Common myeloid progenitor, CD34-positive (primary cell): ENCODE measurements at places on chromosomes 7 and 10.

DNA sequence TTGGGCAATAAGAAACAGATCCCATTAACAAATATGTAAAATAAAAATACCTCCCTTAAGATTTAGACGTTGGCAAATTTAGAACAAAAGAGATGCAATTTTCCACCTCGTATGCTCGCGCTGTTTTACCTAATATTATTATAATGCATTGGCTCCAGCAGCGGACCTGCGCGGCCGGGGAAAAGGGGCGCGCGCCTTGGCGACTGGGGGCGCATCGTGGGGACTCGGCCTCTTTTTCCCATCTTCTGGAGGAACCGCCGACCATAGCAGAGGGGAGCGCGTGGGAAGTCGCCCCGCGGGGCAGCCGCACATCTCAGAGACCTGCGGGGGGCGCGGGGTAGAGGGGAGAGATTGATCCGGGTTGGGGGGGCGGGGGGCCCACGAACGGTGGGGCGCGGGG lies 139.4 kb upstream of the MKI67 start:
- no peak overlapping the region for H3K27ac ChIP-seq
- peaks cover 74% of the 10 kb centered on the region for H3K27me3 ChIP-seq
- DNase-seq = no peak

GRCh38 chr7:9264395-9264794 lies 831.0 kb downstream of the NXPH1 start:
- H3K27ac ChIP-seq = no peak overlapping the region
- H3K4me1 ChIP-seq = no peaks in the 10 kb centered on the region
- H3K4me3 ChIP-seq = no peak overlapping the region
- DNase-seq = no peak

- no peak overlapping the region for H3K27ac ChIP-seq
- no peaks in the 10 kb centered on the region for H3K4me1 ChIP-seq
- H3K4me3 ChIP-seq = no peak overlapping the region
- DNase-seq = no peak
Measured at GRCh38 chr7:129803546-129804081, 149.1 kb downstream of the UBE2H start.

DNA sequence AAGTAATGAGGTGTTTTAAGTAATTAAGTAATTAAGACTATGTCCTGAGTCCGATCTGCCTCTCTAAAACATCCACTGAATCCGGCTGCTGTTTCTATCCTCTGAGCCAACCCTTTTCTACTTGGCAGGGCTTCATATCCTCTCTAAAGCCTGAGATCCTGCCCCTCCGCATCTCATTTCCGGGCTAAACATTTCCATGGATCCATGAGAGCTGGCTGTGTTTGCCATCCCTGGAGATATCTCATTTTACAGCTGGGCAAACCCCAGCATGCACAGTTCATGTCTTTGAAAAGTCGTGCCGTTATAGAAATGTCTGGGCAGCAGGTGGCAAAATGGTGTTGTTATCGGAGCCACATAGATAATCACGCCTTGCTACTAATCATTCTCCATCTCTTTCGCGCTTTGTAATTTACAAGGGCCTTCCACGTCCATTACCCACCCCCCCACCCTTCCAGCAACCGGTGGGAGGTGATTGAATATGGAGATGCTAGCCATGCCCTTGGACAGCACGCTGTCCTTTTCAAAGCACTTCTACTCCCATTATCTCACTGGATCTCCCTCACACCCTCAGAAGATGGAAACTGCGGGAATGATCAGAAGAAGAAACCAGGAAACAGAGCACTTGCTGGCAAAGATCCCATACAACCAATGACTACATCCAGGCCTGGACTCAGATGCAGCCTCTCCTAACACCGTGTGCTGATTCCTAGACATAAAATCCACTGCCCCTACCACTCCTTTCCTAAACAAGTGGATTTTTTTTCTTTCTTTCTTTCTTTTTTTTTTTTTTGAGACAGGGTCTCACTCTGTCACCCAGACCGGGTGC lies 1189.2 kb downstream of the TYW1 start:
- no peaks in the 10 kb centered on the region for H3K36me3 ChIP-seq
- H3K27me3 ChIP-seq = no peaks in the 10 kb centered on the region
- H3K4me3 ChIP-seq = no peak overlapping the region
- no peak for DNase-seq
- H3K27ac ChIP-seq = no peak overlapping the region
- no peaks in the 10 kb centered on the region for H3K4me1 ChIP-seq

- H3K36me3 ChIP-seq = no peaks in the 10 kb centered on the region
- peaks cover 7% of the 10 kb centered on the region for H3K4me1 ChIP-seq
- DNase-seq = no peak
- no peak overlapping the region for H3K4me3 ChIP-seq
Measured at GRCh38 chr10:12603766-12604470, 254.6 kb downstream of the CAMK1D start.
